Lower lobe of right lung (tissue), 2 donors: ENCODE measurements at places on chromosomes 11 and 22. TPM values are rescaled to one million over a fixed set of nuclear protein-coding genes. Genes with fewer than 3 reads are reported as not detected.

ABCG4 gene
- total RNA-seq: 0.15 TPM

- peak overlapping the region; percentile 2 for H3K27ac ChIP-seq
- H3K4me3 ChIP-seq: no peak overlapping the region
- DNase-seq: no peak
- peaks cover 72% of the 10 kb centered on the region for H3K4me1 ChIP-seq
These were observed 1.7 kb upstream of the TUBGCP6 start for GRCh38 chr22:50246242-50247175.

GRCh38 chr11:21963013-21963412 is 229.9 kb upstream of the ANO5 start:
- no peak overlapping the region for H3K27ac ChIP-seq
- no peak for DNase-seq

DNA sequence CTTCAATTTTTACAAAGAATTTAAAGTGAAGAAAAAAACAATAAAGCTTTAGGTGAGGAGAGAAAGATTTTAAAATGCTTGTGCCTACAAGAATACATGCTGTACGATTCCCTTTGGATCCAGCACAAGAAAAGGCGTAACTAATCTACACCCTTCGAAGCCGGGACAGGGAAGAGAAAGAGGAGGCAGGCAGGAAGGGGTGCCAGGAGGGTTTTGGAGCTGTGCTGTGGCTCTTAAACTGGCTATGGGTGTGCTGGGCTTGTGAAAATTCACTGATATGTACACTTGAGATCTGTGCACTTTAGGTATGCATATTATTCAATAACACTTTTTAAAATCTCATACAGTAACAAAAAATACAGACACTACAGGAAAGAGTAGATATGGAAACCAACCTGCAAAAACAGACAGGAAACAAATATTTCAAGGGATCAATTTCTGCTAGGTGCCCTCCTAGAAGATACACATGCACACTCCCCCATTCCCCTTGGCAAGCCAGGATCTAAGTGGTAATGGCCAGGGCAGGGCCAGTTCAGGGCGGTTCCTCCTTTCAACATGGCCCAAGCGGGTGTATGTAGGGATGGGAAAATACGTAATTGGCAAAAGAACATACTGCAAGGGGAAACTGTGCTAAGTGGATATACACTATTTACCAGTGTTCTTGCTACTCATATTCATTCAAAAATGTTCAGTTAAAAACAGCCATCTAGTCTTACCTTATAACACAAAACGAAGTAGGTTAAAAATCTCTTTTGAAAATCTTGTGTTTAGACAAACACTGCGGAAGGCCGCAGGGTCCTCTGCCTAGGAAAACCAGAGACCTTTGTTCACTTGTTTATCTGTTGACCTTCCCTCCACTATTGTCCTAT is 54.2 kb downstream of the PACSIN2 start:
- no peak overlapping the region for H3K4me3 ChIP-seq
- DNase-seq: no peak
- no peaks in the 10 kb centered on the region for H3K36me3 ChIP-seq
- peaks cover 70% of the 10 kb centered on the region for H3K4me1 ChIP-seq

DNA sequence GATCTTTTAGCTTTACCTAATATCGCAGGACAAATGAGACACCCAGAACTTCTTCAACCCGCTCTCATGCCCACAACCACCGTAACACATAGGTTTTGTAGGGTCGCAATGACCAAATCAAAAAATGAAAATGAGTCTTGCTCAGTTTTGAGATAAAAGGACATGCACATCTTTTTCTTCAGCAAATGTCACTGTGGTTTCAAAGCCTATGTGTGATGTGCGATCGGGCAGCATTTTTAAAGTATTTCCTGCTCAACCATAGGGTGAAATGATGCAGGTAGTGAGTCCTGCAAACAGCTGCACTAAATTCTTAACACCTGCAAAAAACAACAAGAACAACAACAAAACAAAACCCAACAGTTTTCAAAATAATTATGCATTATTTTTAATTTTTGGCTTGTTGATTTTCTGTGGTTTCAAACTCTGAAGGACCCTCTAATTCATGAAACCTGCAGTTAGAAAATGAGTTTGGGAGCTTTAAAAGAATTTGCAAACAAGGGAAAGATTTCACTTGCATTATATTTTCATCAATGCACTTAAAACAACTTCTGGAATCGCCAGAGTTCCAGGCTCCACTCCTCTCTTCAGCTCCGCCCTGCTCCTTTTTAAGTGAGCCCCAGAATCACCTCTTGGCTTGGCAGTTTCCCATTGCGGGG is 79.4 kb downstream of the PRR5L start:
- DNase-seq: no peak
- H3K36me3 ChIP-seq: no peaks in the 10 kb centered on the region
- peak overlapping the region; percentile 77 for H3K4me3 ChIP-seq
- peaks cover 32% of the 10 kb centered on the region for H3K4me1 ChIP-seq
- peaks cover 12% of the 10 kb centered on the region for H3K27me3 ChIP-seq
